ENCODE measurements at places on chromosomes 11 and 22. TPM values are rescaled to one million over a fixed set of nuclear protein-coding genes. Genes with fewer than 3 reads are reported as not detected.

DNA sequence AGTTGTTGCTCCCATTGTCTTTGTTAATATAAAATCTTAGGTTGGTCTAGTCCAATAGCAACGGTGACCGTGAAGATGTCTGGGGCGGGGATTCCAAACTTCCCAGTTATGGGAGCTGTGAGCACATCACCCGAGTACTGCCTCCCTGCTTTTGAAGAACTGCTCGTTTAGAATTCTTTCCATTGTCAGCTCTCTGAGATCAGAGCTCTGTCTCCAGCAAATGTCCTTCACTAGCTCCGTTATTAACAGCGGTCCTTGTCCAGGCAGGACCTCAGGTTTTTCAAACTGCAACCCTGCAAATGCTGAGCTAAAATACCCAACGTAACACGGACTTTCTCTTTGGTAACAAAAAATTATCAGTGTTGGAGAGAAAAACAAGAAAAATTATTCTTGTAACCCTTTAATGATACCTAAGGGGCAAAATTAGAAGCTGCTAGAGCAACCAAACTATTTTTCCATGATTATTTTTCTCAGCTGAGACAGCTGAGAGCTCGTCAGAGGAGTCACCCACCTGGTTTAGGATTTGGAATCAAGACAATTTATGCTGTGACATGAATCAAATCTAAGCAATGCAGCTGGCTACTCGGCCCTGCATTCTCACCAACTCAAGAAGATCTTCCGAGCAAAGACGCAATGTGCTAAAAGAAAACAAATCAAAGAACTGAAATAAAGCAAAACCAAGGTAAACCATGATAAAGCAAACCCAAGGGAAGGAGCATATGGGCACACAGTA is 15.1 kb upstream of the EFCAB6 start:
- no peak for DNase-seq

DNA sequence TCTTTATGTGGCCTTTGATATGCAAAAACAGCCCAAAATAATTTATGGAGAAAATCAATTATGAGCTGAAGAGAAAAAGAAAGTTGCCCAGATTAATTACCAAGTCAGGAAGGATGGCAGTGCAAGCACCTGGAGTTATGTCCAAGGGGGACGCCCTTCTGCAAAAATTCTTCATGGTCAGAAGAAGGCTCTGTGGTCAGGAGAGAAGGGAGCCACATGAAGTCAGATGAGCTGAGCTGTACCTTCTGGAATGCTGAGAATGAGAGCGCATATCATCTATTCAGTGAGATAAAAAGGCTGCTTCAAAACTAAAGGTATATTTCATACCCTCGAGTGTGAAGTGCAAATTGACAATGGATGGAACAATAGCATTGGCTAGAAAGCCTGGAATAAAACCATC is 607.4 kb downstream of the NTM start:
- no peak for DNase-seq

Gene IGLL1
- not detected for total RNA-seq

Gene FOLR1
- not detected for total RNA-seq

DNA sequence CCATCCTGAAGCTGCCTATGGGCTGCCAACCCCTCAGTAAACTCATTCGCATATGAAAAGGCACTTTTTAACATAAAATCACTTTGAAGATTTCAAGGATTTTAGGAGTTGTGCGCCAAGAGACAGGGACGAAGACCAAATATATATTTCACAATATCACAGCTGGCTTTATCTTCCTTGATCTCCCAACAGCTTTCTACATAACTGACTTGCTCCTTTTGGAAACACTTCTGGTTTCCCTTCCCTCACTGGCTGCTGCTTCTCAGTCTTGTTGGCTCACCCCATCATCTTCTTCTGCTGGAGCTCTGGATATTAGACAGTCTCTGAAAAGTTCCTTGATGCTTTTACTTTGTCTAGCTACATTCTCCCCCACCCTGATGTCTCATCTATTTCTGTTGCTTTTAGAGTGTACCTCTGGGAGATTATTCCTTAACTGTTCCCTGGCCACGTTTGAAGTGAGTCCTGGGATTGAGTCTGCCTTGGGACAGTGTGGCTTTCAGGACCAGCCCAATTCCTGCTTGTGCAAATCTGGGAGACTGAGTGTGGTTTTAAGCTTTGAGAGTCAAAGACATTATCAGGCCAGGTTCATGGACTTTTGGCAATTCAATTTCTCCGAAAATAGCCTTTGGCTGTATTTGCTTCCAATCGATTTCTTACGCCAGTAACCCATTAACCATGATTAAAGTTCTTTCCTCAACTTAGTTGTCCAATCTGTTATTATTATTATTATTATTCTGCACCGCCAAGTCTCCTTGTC is 30.9 kb upstream of the NNMT start:
- no peak for DNase-seq
